ENCODE measurements at places on chromosomes 3 and 15. TPM values are rescaled to one million over a fixed set of nuclear protein-coding genes. Genes with fewer than 3 reads are reported as not detected.

Gene ARGFX
- not detected for total RNA-seq

Gene GOLGA8R
- total RNA-seq: 3.5 TPM

Gene FRMD5
- total RNA-seq: 48.2 TPM

- DNase-seq: no peak
Measured at GRCh38 chr3:188929137-188929536, 242.6 kb upstream of the TPRG1 start.

GRCh38 chr3:172129850-172130716 lies 90.7 kb downstream of the FNDC3B start:
- peak; percentile 88 for DNase-seq

Gene NR2E3
- not detected for total RNA-seq

- DNase-seq: no peak
Measured at GRCh38 chr3:190676481-190676880, 162.6 kb downstream of the IL1RAP start.

GRCh38 chr15:34102175-34102925 lies 467 bp downstream of the PGBD4 start:
- DNase-seq: no peak

DNA sequence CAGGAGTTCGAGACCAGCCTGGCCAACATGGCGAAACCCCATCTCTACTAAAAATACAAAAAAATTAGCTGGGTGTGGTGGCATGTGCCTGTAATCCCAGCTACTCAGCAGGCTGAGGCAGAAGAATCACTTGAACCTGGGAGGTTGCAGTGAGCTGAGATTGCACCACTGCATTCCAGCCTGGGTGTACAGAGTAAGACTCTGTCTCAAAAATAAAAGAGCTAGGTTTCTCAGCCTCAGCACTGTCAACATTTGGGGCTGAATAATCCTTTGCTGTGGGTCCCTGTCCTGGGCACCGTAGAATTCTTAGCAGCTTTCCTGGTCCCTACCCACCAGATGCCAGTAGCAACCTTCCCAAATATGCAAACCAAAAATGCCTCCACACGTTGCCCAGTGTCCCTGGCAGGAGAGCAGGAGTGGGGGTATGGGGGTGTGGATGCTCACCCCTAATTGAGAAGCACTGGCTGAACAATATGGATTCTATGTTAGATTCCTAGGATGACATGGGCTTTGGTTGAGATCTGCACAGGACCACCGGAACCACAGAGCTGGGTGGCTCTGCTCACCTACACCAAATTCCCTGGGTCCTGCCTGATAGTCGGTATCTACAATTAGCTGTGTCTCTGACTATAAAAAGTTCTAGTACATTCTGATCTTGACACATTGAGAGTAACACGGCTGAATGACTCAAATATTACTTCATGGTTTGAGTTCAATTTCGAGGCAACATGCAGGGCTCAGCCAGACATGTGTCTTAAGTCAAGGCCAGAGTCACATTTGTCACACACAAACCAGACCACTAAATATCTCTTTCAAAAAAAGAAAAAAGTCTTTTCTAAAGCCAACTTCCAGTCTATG lies 577.0 kb upstream of the MDFIC2 start:
- DNase-seq: no peak

DNA sequence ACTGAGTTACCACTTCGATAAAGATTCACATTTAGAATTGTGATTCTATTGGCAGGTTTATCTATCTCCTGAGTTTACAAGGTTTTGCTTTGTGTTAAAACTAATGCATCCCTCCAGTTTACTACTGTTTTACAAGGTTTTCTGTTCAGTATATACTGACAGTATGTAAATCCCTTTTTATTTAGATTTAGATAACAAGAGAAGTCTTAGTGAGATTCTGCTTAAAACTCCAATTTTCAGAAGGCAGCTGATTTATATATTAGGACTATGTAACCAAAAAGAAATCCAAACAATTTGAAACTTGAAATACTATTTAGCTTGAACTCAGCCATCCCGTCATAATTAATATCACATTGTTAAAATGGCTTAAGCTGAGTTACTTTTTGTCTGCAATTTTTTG lies 619.2 kb downstream of the NAALADL2 start:
- DNase-seq: no peak

DNA sequence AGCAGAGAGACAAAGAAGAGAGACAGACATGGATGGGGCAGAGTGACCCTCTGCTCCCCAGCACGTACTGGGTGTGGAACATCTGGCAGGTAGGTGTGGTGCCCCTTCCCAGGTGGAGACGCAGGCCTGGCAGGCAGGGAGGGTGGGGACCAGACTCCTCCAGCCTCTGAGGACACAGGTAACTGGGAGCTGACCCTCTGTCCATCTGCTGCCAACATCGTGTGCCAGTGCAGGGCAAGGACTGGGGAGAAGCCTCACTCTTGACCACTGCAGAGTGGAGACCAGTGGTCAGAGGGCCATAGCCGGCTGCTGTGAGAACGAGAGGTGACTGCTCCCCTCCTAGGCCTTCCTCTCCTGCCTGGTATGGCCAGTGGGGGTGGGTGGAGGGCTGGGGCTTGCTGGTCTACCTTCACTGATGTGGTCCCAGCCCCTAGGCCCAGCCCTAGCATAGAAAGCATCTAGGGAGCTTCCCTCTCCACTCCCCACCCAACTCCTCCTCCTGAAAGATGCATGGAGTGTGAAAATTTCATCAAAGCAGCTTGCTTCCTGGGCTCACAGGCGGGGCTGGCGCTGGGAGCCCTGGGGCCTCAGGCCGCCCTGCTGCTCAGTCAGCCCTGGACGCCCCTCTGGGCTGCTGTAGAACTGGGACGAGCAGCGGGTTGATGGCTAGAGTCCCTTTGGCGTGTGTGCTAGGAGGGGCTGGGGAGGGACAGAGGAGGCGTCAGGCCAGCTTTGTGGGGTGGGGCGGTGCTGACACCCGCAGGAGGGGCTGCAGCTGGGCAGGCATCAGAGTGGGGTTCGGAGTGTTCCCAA lies 90.3 kb downstream of the PLXNA1 start:
- DNase-seq: no peak

Gene RABL3
- 23.7 TPM for total RNA-seq

GRCh38 chr3:126288314-126288713 lies 68.9 kb downstream of the KLF15 start:
- DNase-seq: peak; percentile 74

GRCh38 chr3:150030841-150031240 lies 60.1 kb upstream of the PFN2 start:
- DNase-seq: no peak

Gene STRIT1
- 2.3 TPM for total RNA-seq

GRCh38 chr3:156416846-156417558 lies 137.9 kb downstream of the SSR3 start:
- DNase-seq: no peak

Measured in heart right ventricle (tissue), 16 donors.